ENCODE measurements at places on chromosomes 11 and 22.

DNA sequence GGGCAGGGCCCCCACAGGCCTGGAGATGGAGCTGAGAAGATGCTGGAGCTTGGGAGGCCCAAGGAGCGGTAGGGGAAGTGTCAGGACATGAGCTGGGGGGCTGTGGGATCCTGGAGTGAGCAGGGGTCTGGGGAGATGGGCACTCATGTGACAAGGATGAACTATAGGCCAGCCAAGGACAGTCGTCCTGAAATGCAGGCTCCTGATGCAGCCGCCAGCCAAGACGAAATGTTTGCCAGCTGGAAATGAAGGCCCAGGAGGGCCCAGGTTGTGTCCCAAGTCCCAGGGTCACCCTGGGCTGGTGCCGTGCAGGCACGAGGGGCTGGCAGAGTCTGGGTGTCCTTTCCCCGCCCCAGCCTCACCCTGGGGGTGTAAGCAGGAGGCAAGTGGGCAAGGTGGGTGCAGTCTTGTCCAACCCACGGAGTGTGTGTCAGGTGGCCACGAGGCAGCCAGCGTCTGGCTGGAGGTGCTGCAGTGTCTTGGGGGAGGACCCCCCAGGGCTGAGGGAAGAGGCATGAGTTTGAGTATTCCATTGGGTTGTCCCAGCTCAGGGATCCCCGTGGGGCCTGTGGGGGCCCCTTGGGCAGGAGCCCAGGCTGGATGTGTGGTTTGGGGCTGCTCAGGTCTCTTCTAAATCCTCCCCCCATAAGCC is 21.4 kb downstream of the MRGPRG start:
- DNase-seq: no peak

DNA sequence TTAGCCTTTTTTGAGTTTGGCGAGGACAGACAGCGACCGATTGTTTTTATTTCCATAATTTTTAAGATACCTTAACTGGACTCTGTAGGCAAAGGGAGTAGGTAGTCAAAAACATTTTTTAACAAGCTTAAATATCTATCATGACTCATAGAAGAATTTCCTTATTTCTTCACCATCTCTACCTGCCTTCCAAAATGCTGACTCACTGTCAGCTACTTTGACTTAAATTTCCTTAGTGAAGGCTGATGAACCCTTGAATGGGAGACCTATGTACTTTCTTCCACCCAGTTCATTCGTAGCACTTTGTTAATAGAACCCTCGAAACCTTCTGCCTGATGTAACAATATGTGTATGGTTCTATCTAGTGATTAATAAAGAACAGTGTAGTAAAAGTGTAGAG is 1.1 kb upstream of the MTMR2 start:
- DNase-seq: no peak

GRCh38 chr22:19566279-19567156 is 42.3 kb upstream of the CLDN5 start:
- no peak for DNase-seq

DNA sequence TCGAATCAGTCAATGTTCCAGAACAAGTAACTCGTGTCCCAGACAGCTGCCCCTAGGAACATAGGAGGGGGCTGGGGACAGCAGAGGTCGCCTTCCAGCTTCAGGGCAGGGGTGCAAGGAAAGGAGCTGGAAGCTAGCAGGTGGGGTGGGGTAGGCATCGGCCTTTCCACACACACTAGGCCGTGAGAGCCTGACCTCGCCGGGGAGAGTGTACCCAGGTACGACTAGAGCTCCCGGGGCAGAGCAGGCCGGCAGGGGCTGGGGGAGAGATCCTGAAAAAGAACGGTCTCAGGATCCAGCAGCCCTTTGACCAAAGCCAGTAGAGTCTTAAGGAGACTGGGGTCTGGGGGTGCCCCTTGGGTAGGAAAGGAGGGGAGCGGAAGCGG is 1127.5 kb downstream of the BRD1 start:
- no peak for DNase-seq

DNA sequence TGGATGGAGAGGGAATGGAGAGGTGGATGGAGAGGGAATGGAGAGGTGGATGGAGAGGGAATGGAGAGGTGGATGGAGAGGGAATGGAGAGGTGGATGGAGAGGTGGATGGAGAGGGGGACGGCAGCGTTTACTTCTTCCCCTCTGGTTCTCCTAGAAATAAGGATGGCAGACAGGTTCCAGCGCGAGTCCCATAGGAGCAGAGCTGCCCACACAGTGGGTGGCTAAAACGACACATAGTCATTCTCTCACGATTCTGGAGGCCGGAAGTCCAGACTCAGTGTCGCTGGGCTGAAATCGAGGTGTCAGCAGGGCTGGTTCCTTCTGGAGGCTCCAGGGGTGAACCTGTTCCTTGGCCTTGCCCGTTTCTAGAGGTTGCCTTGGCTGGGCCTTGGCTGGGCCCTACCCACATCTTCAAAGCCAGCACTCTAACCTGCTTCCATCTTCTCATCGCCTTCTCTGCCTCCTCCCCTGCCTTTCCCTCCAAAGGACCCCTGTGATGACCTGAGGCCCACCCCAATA is 12.7 kb upstream of the CTSD start:
- DNase-seq: no peak

- DNase-seq: no peak
These were observed 84.4 kb downstream of the CD44 start for GRCh38 chr11:35223371-35223796.

All from CD4-positive, alpha-beta T cell treated with Interleukin-12 subunit alpha and Interleukin-12 subunit beta, for 1 hour (primary cell).